ENCODE measurements at places on chromosomes 11 and 22. TPM values are rescaled to one million over a fixed set of nuclear protein-coding genes. Genes with fewer than 3 reads are reported as not detected.

Gene RFPL1
- polyA plus RNA-seq = 1.2 TPM

Gene ART1
- not detected for polyA plus RNA-seq

Gene SCO2
- polyA plus RNA-seq = 1.0 TPM

Gene ARSA
- 14.0 TPM for polyA plus RNA-seq

Gene MPPED2
- polyA plus RNA-seq = 18.2 TPM

Gene FAM227A
- polyA plus RNA-seq = 7.9 TPM

Gene ZMAT5
- polyA plus RNA-seq = 24.0 TPM

- DNase-seq = no peak
These were observed 3.3 kb downstream of the SYT7 start for GRCh38 chr11:61577383-61578118.

- peak; percentile 62 for DNase-seq
These were observed 79.8 kb upstream of the NCAM1 start for GRCh38 chr11:112881461-112881860.

- DNase-seq = no peak
These were observed 7.0 kb upstream of the NF2 start for GRCh38 chr22:29596408-29596807.

GRCh38 chr11:65583589-65583988, 7.7 kb downstream of the EHBP1L1 start:
- no peak for DNase-seq

DNA sequence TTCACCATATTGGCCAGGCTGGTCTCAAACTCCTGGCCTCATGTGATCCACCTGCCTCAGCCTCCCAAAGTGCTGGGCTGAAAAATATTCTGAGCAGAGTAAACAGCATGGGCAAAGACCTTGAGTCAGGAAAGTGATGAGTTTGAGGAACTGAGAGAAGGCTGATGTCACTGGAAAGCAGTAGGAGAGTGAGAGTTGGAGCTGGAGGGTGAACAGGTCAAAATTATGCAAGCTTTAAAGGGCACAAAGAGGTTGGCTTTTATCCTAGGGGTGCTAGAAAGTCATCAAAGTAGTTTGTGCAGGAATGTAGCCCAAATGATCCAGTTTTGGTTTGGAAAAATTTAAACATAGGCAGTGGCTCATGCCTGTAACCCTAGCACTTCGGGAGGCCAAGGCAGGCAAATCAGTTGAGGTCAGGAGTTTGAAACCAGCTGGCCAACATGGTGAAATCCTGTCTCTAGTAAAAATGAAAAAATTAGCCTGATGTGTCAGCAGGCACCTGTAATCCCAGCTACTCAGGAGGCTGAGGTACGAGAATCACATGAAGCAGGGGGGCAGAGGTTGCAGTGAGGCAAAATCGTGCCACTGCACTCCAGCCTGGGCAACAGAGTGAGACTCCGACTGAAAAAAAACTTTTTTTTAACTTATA, 44.7 kb upstream of the CXCR5 start:
- no peak for DNase-seq

- DNase-seq = no peak
These were observed 388.7 kb downstream of the MIAT start for GRCh38 chr22:27046086-27046485.

DNA sequence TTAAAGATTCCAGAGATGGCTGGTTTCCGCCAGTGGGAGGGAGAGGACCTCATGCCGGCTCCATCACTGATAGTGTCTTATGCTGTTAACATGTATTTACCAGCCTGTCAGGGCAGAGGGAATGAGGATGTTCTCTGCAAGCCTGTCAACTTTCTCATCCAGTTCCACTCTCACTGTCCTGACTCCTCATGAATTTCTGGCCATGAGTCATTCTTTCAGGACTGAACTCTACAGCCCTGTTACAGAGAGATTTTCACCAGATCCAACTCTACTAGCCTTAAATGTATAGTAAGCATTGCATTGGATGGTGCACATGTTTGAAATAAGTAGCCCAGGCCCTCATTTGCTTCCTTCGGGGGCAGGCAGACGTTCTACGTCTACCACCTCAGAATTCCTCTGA, 387.7 kb downstream of the TMEM135 start:
- DNase-seq = no peak

GRCh38 chr22:39236321-39237317, 8.2 kb downstream of the PDGFB start:
- DNase-seq = no peak

GRCh38 chr11:34795641-34796040, 120.5 kb downstream of the APIP start:
- no peak for DNase-seq

DNA sequence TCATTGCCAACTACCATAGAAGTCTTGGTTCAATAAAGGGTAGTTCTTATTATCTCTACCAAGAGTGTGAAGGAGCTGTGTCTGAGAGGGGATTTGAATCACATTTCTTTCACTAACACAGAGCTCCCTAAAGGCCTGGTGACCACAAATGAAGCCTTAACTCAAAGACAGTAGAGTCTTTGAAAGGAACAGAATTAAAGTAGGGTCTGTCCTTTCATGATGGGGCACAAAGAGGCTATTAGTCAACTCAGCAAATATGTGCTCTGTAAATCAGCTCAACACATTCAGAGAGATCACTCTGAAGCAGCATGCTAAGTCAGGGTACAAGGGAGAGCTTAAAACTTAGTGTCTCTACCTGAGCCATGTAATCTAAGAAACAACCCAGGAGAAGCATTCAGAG, 212.4 kb upstream of the SYN3 start:
- DNase-seq = no peak

- DNase-seq = no peak
These were observed 42.9 kb upstream of the CRYBB3 start for GRCh38 chr22:25156736-25157135.

Measured in right renal cortex interstitium (tissue), 3 donors.